Activated naive CD4-positive, alpha-beta T cell (primary cell): ENCODE measurements at places on chromosomes 1 and 21.

DNA sequence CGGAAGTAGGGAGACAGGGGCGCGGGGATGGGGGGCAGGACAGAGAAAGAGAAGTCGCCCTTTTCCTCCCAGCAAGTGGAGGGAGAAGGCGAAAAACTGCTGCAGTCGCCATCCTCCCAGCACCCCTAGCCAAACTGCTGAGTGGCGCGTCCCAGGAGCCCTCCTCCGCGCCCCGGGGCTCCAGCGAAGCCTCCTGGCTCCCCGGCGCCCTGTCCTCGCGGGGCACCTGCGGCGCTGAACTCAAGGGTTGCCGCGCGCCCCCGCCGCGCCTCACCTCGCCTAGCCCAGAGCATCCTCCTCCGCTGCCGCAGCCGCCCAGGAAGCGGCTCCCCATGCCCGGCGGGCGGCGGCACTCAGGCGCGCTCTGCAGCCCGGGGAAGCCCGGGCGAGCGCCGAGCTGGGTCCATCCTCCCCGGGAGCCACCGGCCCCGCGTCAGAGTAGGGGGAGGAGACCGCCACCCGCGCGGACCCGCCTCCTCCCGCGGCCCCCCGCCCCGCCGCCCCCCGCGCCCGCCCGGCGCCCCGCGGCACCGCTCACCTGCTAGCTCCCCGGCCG, at the start of gene DAB1:
Gene DAB1 (minus strand): TSS at position 405 of the 556 bp plus-strand sequence. CDS start 133,030 bp downstream, outside the sequence.
- no peak for DNase-seq

DNA sequence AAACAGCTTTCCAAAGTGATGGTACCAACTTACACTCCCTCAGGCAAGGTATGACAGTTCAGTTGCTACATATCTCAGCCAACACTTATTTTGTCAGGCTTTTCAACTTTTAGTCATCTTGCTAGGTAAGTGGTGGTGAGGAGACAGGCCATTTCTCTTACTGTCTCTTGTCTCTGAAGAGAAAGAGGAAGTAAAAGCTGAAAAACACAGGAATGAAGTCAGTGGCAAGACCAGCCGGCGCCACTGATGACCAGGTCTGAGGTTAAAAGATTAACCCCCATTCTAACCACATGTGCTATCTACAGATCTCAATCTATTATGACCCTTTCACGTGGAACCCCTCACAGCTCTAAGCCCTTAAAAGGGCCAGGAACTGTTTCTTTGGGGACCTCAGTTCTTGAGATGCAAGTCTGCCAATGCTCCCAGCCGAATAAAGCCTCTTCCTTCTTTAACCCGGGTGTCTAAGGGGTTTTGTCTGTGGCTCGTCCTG, 4.2 kb downstream of the ADCY10 start:
- no peak for DNase-seq

DNA sequence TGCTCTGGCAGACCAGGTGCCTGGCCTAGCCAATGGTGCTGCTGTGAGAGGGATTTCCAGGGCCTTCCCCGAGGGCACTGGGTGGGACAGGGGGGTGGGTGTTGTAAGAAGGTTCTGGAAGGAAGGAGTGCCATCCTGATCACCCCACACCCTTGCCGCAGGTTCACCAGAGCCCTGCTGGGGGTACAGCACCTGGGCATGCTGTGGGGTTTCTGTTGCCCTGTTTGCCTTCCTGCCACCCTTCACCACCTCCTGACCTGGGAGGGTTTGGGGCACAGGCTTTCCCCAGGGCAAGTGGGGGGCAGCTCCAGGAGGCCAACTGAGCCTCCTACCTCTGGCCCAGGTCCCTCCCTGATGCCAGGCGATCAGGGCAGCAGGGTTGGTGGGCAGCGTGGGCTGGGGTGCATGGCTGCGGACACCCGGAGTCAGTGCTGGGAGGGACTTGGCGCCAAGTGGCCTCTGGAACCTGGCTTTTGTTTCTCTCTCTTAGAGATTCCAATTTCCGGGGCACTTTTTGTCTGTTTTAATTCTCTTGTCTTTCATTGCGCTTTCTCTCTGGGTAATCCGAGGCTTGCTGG, 318.8 kb downstream of the PTPRU start:
- no peak for DNase-seq

DNA sequence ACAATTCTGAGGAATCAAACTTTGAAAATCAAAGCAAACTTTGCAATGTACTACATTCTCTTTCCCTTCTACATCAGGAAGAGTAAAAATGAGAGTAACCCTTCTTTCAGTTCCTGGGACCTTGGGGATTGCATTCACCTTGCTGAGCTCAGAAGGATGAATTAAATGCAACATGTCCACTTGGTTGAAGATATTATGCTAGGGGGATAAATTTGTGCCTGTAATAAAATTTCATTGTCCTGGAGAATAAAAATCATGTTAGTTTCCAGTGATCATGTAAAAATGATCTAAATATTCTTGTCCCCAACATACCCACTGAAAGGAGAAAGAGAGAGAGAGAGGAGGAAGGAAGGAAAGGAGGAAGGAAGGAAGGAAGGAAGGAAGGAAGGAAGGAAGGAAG, 587.1 kb upstream of the NEGR1 start:
- no peak for DNase-seq

- no peak for DNase-seq
These were observed 313.9 kb downstream of the BARHL2 start for GRCh38 chr1:90402893-90403849.

- DNase-seq = no peak
These were observed 25.8 kb upstream of the GBP5 start for GRCh38 chr1:89298461-89298860.

- no peak for DNase-seq
These were observed 1598.9 kb downstream of the PLA2G4A start for GRCh38 chr1:188427642-188428041.

DNA sequence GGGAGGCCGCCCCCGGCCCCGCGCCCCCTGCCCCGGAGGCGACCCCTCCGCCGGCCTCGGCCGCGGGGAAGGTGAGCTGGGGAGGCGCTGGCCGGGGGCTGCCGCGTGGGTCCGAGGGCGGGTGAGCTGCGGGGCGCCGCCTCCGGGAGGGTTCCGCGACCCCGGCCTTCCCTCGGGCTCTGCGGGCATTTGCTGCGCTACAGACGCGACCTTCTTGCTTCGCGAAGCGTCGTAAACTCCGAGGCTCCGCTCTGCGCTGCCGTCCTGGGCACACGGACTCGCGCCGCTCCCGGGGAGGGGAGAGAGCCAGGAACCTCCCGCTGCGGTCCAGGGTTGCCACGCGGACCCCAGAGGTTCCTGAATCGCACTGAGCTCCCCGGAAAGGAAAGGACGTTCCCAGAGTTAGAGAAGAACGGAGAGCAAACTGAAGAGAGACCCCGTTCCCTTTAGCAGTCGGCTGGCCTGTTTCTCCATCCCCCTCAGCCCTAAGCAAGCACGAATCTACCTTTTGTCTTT, 345 bp downstream of the SLX9 start:
- no peak for DNase-seq

GRCh38 chr1:29254346-29254745, 18.0 kb downstream of the PTPRU start:
- no peak for DNase-seq

DNA sequence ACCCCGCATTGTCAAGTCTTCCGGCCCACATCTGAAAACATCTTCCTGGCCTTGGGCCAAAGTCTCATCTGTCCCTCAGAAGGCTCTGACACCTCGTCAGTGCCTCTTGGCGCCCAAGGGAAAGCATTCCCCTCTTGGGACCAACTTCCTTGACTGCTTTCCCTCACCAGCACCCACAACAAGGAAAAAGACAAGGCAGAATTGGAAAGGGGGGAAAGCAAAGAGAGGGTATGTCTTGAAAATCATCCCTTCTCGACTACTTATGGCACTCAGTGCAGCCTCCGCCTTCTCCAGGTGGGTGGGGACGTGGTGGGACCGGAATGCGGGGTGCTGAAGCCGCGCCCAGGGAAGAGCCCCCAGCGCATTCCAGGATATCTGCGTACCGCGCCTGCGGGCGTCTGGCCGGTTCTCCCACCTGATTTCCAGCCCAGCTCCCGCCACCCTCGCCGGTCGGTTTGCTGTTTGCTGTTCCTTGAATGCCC, 554 bp upstream of the SLC39A1 start:
- no peak for DNase-seq

DNA sequence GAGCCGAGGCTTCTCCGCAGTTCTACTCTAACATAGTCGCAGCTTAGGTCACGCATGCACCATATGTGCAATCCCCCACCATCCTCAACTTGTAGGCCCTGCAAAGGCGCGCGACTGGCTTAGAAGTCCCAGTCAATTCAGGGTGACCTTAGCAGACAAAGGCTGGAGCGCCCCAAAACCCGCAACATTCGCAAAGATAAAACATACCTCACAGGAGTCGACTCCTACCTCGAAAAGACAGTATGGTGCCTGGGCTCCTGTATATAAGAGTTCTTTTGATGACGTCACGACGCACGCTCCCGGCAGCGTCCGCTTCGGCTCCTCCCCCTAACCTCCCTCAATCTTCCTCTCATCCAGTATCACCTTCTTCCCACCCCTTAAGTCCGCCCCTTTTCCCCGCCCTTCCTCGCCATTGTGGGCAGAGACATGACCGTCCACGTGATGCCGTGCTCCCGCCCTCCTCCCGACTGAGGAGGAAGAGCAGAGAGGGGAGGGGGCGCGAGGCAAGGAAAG, at the start of gene GAS5:
Gene GAS5 (minus strand): TSS at position 237 of the 513 bp plus-strand sequence.
- DNase-seq = peak; percentile 94

GRCh38 chr1:206923009-206923960, 1.5 kb upstream of the FCMR start:
- peak; percentile 64 for DNase-seq

DNA sequence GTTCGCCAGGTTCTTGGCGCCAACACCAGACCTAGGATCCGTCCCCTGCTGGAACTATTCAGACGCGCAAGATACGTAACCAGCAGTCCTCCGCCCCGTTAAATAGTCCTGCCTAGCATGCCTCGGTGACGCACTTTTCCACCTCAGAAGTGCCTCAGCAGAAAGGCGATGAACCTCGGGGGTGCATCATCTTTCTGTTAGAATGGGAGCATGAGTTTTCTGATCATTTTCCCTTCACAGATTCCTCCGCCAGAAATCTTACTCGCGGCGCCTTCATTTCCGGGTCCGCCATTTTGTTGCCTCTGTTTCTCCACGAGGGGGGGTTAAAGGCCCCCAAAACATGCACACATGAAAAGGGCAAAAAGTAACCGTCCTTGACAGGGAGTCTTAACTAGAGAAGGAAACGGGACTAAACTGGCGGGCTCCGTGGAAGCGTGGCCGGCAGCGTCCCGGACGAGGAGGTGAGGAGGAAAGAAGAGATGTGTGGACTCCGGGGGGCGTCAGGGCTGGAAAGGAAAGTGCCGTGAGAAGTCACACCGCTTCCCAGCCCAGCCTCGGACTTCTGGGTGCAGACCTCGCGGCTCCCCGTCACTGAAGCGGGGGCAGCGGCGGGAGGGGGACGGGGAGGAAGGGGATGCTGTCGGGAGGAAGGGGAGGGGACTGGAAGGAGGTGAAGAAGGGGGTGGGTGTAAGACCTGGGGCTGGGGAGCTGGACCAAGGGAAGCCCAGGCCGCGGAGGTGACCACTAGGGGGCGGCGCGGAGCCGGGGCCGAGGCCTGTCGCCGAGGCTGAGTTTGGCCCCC, at the start of gene GABPB2:
Gene GABPB2 (plus strand): TSS at position 288 of the 803 bp plus-strand sequence. CDS start 17,429 bp downstream, outside the sequence.
- peak; percentile 67 for DNase-seq

- DNase-seq = no peak
These were observed 179.0 kb upstream of the TNR start for GRCh38 chr1:175922254-175922881.

DNA sequence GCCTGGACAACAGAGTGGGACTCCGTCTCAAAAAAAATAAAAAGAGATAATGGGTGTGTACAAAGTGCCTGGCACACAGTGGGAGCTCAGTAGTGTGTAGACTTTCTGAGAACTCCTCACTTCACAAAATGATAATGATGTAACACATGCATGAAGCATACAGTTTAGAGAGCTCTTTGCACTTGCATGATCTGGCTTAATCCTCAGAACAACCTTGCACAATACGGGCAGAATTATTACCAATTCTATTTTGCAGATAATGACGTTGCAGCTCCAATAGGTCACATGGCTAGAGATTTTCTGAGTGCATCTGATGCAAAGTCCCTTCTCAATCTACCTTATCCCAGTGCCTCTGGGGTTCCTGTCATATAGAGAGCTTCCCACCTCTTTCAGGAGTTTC, 71.4 kb downstream of the CD247 start:
- no peak for DNase-seq

DNA sequence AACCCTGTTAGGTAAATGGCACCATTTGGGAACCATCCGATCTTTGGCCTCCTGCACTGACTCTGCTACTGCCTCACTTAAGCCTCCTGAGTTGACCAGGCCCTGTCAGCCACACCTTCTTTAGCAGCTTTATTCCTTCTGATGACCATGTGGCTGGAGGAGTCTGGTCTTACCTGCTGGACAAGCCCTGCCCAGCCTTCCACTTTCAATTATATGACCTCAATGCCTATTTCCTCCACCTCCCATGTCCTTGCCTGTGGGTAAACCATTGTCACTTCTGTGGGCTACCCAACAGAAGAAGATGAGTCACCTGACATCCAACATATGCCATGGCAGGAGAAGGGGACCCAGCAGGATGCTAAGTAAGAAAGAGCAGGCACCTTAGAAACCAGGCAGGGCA, 393.8 kb downstream of the NTNG1 start:
- DNase-seq = no peak

GRCh38 chr1:28860332-28861073, 48.5 kb downstream of the OPRD1 start:
- no peak for DNase-seq

DNA sequence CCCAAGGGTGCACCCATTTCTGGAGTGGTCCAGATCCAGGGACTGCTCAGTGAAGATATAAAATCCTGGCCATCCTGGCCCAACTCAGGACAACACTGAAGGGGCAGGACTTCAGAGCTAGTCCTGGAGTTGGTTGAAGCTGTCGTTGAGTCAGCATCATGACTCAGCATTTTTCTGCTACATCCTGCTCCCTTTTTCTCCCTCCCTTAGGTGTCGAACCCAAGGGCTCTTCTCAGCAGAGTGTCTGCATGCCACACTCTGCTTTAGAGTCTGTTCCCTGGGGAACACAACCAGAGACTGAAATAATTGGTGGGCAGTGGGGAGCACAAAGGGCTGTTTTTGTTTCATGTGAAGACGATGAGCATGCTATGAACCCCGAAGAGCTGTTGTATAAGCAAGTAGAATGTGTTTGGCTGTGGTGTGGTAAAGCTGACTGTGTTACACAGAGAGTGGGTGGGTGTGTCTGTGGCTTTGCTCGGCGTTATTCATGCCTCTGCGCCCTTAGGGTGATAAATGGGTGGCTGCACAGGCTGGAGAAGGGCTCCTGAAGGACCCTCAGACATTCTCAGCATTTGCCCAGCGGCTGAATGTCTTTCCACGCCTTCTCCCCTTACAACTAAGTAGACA, 167.2 kb downstream of the CYYR1 start:
- no peak for DNase-seq

GRCh38 chr1:69411617-69412016, 156.1 kb upstream of the LRRC7 start:
- no peak for DNase-seq
